Activated T-cell treated with anti-CD3 and anti-CD28 coated beads, Interleukin-2, amount 50 U/mL, for 48 hours (primary cell): ENCODE measurements at places on chromosomes 3 and 15.

GRCh38 chr3:107831590-107831989 lies 259.2 kb downstream of the CD47 start:
- no peak for DNase-seq

DNA sequence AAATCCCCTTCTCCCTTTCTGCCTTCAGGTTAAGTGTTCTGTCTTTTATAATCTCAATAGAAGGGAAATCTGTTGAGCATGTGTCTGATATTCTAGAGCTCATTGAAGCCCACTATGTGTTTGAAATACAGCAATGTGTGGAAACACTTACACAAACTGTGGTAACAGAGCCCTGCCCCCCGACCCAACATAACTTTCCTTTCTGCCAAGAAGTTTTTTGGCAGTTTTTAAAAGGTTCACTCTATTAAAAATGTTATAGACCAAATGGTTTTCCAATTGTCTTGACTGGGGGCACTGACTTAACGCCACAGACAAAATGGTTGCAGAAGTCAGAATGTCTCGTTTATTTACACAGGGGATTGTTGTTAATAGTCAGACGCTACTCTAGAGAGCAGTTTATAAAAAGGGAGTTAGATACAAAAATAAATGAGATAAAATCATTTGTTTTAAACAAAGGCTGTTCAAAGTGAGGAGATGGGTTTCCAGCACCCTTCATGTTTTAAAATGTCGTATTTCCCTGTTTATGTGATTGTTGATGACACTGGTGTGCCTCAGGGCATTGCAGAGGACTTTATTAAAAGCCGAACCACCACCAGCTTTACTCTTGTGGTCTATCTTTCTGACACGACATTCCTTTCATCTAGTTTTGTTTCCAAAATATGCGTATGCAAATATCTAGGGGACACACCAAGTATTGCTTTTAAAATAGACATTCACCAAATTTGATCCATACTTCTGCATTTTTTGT lies 26.7 kb upstream of the GREM1 start:
- DNase-seq: no peak

DNA sequence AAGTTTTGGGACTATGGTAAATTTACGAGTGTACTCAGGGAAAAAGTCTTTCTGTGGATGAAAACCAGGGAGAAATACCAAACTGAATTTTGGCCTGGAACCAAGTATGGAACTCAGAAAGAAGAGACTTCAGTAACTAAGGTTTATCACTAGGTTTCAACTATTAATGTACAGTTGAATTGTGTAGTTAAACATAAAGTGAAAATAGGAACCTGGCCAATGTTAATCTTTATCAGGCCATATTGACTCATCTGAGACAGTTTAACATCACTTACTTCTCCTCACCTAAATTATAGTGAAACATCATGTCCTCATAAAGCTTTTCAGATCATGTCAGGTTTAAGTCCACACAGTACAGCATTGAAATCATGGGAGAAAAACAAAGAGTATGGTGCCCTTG lies 197.7 kb downstream of the LSAMP start:
- DNase-seq: no peak

DNA sequence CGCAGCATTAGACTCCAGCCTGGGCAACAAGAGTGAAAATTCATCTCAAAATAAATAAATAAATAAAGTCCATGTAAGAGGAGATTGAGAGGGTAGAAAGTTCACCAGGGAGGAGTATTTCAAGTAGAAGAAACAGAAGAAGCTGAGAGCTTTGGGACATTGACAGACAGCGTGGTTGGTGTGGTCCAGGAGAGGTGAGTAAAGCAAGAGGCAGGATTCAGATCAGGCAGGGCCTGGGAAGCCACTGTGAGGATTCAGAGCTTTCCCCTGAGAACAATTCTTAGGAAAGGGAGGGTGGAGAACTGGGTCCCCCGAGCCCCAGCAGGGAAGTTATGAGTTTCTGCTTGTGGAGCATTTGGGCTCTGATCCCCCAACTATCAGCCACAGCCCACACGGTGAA lies 54.2 kb upstream of the AMOTL2 start:
- no peak for DNase-seq

DNA sequence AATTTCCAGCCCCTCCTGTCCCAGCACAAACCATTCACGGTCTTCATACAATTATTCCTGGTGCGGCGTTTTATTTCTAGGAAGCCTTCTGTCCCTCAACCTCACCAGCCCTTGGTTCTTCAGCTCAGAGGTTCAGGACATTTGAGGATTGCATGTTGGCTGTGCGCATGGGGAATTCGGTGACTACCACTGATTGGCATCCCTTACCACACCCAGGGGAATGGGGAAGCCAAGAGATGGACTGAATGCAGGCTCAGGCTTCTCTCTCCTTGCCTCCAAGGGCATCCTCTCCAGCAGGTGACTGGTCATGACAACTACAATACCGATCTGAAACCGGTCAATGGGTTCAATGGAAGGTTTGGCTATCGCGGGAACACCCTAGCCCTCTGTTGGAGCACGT lies 153.8 kb downstream of the MTHFS start:
- DNase-seq: no peak

DNA sequence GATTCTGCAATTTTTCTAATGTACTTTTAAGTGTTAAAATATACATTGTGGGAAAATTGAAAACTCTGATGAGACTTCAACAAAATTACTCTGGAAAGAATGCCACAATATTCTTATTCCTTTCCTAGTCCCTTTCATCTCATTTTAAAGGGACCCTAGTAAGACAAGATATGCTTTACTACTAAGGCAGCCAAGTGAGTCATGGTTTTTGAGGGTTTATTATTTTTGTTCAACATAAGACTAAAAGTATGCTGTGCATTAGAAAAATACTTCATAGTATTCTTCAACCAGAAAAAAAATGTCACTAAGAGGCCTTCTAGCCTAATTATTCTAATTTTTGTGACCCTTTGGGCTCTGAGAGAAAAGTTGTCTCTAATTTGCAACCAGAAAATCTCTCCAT lies 7.4 kb downstream of the IL12A start:
- DNase-seq: no peak

GRCh38 chr3:69462022-69462825 lies 76.3 kb upstream of the FRMD4B start:
- no peak for DNase-seq
